ENCODE measurements at places on chromosomes 12 and 14. TPM values are rescaled to one million over a fixed set of nuclear protein-coding genes. Genes with fewer than 3 reads are reported as not detected.

DNA sequence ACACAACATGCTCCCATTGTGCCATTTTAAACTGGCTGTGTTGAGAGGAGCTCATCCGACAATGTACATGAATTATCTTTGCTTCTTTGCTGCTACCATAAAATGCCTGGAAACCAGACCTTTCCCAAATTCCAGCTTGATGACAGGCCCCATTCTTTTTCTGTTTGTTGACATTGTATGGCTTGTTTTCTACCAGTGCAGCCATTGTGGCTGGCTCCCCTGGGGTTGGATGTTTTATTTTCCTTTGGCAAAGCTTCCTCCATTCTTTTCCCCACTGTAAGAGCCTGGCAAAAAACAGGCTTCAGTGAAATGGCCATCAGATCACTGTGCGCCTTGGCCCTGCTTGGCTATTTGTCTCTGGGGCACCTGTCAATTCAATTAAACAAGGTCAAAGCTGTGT, 532.5 kb downstream of the VRK1 start:
- no peak for DNase-seq

- no peak for DNase-seq
Observed at GRCh38 chr12:14873440-14874185, 12.0 kb downstream of the MGP start.

GRCh38 chr12:28234444-28234843, 44.2 kb downstream of the CCDC91 start:
- no peak for DNase-seq

DNA sequence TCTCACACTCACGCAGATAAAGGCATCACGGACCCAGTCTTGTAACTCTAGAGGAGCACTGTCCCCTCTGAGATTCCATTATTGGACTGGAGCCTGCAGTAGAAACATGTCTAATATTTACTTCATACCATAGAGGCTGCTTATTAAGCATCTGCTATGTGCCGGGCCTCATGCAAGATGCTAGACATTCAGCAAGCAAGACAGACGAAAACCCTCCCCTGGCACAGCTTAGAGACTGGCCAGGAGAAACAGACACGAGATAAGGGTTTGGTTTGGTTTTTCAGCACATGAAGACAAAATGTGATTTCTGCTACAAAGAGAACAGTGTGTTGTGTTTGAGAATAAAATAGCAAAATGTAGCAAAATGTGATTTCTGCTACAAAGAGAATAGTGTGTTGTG, 719.2 kb downstream of the MED13L start:
- DNase-seq: no peak

DNA sequence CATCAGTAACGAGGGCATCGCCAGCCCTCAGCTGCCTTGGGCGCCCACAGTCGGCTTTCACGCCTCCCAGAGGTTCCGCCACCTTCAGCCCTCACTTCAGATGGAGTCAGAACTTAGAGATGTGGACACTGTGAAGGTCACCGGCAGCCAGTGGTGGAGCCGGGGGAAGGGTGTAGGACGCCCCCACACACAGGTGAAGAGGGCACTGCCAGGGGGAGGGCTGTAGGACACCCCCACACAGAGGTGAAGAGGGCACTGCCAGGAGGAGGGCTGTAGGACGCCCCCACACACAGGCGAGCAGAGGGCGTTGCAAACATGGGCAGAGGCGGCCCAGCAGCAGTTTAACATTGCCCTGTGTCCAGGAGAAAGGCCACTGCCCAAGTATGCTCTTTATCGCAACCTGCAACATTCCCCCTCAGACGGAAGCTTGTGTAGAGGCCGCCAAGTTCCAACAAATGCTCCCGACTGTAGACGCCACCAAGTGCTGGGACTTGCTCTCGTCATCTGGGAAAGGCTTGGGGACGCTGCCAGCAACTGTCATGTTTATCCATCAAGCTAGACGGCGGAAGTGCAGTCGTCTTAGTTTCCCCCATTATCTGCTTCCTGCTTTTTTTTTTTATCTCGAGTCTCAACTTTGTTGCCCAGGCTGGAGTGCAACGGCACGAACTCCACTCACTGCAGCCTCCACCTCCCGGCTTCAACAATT, 4.9 kb upstream of the ANKLE2 start:
- DNase-seq: peak; percentile 64

GRCh38 chr12:666766-667308, 3.6 kb upstream of the NINJ2 start:
- DNase-seq: no peak

GRCh38 chr12:17278946-17279345, 673.0 kb upstream of the LMO3 start:
- no peak for DNase-seq

GRCh38 chr12:28795311-28795710, 353.8 kb upstream of the FAR2 start:
- DNase-seq: no peak

DNA sequence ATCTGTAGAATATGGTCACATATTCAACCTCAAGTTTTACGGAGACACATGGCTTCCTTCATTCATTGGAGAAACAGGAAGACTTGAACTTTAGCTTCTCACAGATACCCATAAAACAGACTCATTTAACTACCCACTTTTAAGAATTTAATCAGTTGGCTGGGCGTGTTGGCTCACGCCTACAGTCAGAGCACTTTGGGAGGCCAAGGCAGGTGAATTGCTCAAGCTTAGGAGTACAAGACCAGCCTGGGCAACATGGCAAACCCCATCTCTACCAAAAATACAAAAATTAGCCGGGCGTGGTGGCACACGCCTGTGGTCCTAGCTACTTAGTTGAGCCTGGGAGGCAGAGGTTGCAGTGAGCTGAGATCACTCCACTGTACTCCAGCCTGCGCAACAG, 64.7 kb upstream of the STAC3 start:
- no peak for DNase-seq

DNA sequence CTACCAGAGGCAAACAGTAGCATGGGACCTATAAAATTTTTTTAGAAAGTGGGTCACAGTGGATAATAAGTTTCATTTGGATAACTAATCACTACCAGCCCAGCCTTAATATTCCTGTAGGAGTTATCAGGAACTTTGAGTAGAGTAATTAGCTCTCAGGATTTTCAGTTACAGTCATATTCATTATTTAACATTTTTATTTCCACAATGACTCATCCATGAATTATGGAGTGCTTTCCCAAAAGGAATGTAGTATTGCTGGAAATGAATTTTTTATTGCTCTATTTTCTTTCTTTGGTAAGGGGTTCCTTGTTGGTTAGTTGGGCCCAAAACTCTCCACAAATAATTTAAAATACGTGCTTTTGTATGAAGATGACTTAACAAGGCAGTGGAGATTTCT, 53.7 kb downstream of the ERC1 start:
- no peak for DNase-seq

- DNase-seq: no peak
Observed at GRCh38 chr12:27966870-27967269, 5.7 kb downstream of the PTHLH start.

DNA sequence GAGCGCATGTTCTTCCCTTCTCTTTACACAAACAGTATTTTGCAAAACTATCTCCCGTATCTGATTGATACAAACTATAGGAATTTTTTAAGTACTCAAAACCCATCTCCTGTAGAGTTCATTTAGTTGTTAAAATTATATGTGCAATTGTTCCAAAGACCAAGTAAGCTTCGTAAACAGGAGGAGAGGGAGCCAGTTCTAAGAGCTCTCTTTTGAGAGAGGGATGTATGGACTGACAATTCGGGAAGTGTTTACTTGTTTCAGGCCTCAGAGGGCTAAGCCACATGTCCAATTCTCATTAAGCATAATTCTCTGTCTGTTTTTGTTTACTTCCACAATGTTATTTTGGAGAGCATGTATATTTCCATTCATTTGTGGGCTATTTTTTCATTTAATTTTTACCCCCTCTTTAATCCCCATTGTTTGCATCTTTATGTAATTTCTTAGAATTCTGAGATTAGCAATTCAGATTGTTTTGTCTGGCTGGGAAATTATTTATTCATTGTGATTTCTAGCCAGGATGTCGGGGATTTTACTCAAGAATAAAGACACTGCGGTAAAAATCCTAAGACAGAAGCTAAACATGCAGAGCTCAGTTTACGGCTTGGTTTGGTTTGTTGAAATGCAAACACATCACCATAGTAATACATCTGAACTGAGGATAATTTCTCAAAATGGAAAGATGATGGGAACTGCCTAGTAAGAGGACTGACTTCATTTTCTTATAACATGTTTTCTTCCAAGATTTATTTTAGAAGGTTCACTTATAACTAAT, 126.8 kb downstream of the KCNK10 start:
- DNase-seq: no peak

DNA sequence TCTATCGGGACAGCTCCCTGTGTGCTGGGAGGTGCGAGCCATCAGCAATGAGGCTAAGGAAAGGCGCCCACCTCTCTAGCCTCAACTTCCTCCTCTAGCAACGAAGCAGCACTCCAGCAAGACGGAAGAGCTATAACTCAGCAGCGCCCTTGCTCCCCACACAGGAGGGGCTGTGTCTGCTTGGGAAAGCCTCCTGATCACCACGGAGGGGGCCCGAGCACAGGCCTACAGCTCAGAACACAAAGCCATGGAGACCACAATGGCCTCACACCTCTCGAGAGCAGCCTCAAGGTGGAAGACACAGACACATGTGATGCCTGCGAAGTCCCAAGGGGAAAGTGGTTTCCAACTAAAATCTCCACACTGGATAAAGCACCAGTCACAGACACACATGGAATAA, 60.4 kb downstream of the CDC42BPB start:
- DNase-seq: no peak

DNA sequence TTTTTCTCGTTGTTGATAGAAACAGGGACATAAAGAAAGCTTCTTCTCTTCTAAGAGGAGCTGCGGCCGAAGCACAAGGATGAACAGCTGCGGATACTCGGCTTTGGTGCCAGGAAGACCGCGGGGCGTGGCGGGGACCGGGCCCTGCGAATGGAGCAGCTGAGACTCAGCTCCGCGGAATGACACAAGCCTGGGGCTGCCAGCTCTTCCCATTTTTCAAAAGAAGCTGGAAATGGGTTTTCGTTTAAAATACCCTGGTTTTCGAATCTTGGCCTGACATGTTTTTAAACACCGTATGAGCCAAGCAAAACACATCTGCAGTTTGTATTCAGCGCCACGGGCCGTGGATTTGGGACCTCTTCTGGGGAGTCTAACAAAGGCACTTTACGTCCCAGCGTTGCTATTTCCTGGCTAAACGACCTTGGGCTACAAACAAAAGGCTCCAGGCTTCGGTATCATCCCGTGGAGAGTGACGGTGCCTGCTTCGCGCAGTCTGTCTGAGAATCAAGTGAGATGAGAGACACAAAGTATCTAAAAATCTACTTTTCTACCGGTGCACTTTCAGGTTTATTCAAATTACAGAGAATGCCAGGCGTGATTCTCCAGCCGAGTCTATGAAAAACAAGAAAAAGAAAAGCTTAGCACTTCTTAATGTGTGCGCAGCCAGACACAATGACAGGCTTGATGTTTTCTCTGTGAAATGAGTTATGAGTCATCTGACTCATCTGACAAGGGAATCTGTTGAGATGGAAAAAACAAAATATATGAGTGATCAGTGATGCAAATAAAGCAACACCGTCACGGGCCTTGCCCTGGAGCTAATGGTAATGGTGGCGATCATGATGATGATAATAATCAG, 114.0 kb upstream of the TMEM132D start:
- peak; percentile 9 for DNase-seq

- no peak for DNase-seq
Observed at GRCh38 chr14:75647640-75648039, 13.0 kb downstream of the ERG28 start.

DNA sequence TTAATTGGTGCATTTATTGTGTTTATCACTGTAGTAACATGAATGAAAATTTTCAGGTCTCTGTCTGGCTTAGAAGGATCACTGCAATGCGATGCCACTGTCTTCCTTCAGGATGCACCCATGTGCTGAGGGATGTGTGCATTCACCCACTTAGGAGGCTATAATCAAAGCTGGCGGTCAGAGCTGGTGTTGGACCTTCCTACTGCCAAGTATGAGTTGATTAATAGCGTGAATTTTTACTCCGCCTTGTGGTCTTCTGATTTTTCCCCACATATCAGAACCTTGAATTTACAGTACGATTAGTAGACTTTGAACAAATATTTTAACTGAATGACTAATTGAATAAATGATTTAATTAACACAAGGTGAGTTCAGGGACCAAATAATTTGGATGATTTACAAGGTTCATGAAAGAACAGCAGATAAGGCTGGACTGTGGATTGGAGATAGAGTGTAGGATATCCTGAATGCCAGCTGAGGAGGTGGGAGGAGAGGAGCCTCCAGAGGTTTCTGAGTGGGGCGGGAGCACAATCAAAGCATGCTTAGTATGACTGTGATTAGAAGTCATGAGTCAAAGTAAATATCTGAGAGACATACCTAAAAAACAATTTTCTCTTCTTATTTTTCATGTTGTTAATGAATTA, 50.1 kb downstream of the RERG start:
- DNase-seq: no peak

- no peak for DNase-seq
Observed at GRCh38 chr12:61514016-61514415, 746.2 kb upstream of the USP15 start.

GRCh38 chr14:51333901-51334521, 94.0 kb downstream of the TMX1 start:
- DNase-seq: no peak

DNA sequence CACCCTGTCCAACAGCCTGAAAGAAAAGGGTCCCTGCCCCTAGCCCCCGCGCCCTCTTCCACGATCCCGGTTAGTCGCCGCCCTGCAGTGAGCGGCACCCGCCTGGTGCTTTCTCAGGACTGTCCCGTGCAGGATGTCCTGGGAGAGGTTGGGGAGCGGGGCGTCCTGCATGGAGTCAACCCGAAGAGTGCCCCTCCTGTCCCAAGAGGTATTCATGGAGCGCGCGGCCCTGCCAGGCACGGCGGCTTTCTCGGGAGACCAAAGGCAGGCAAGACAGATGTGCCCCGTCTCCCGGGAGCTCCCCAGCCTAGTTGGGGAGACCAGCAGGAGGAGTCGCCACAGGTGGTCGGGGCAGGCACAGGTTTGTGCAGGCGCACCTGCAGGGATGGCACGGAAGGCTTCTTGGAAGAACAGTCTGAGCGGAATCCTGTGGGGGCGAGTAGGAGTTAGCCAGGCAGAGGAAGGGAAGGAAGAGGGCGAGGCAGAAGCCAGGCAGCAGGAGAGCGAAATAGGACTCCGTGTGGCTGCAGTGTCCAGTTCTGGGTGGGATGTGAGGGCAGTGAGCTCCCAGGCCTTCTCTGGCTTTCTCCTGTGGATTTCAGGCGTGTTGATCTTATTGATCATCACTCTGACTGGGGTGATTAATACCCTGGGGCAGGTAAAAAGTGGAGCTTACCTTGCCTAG, 723 bp downstream of the SIVA1 start:
- no peak for DNase-seq

GRCh38 chr14:91636604-91637003, 95.3 kb downstream of the CATSPERB start:
- no peak for DNase-seq

Gene GLT8D2
- polyA plus RNA-seq: 30.0 TPM

Gene CCND2
- polyA plus RNA-seq: 45.8 TPM

Gene PLCZ1
- 1.8 TPM for polyA plus RNA-seq

Gene KLHL33
- polyA plus RNA-seq: 0.27 TPM
